ENCODE measurements at places on chromosomes 16 and 17. TPM values are rescaled to one million over a fixed set of nuclear protein-coding genes. Genes with fewer than 3 reads are reported as not detected.

AGRP gene
- total RNA-seq, result not detected

SLFN12L gene
- total RNA-seq, result not detected

PHAF1 gene
- total RNA-seq, result 36.8 TPM

TP53TG3B gene
- not detected for total RNA-seq

SDK2 gene
- not detected for total RNA-seq

HOXB4 gene
- total RNA-seq, result not detected

CACNG4 gene
- 0.49 TPM for total RNA-seq

BCO1 gene
- not detected for total RNA-seq

C17orf67 gene
- total RNA-seq, result 0.50 TPM

SLC52A1 gene
- 0.12 TPM for total RNA-seq

All from NCI-H460 (cell line).